ENCODE measurements at places on chromosomes 3 and 15.

DNA sequence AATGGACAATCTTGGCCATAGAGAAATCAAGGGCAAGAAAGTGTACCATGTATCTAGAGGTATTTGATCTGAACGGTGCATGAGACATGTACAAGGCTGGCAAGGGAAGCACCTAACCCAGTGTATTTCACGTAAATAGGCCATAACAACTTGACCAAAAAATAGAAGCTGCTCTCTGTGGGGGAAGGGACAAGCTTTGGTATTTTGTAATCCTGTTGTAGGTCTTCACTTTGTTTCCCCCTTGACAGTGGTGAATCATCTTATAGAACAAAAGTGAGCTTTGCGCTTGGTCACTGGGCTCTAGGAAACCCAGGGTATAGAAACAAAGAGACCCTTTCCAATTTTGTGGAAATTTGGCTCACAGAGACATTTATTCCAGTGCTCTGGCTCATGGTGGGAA is 21.0 kb downstream of the LARS2 start:
- no peak for DNase-seq

DNA sequence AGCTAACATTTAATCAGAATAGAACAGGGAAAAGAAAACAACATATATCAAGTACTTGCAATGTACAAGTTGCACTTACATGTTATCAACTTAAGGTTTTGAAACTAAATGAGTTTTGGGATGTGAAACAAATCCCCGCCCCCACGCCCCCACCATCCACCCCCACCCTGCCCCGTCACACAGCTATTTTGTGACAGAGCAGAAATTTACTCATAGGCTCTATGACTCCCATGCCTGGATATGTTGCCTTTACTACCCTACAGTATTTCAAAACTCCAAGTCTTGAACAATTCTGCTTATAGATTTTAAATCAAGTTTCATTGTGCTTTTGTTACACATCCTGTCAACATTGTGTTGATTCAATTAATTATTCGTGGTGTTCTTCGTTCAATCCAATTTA is 18.1 kb upstream of the IL1RAP start:
- no peak for DNase-seq

DNA sequence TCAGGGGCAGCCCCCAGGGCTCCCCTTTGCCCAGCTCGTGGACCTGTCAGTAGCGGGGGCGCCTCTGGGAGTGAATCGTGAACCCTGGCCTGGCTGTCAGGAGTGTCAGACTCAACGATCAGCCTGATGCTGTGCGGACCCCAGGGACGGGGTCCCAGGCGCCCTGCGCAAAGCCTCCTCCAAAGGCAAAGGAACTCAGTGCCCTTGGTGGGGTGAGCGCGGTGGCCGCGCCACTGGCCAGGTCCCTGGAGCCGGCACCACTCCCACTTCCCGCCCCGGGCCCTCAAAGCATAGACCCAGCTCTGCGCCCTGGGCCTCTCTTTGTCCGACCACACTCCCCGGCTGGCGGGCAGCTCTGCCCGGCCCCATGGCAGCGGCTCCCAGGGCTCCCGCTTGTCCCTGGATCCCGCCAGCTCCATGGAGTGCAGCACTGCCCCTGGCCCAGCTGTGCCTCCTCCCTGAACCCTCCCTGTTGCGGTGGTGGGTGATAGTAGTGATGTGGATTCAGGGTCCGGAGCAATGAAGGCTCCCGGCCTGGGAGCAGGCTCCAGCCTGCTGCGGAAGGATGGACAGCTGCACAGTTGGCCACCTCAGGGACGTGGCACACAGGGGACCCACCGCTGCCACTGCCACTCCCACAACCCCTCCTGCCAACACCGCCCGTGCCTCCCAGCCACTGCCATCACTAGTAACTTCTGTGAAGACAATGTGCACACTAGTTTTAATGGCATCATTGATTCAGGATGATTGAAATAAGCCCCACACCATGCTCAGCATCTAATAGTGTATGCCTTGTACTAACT is 263.8 kb downstream of the ZBBX start:
- no peak for DNase-seq

DNA sequence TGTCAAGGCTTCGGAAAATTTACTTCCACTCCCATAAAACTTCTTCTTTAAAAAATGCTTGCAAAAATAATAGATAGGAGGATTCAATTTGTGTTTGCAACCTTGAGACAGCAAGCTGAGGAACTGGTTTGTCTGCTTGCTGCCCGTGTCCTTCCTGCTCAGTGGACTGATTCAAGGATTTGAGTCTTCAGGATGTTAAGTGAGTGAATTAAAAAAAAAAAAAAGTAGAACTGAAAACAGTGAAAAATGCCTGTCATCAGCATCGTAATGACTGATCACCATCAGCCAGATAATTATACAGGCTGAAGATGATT is 453.7 kb downstream of the FGF12 start:
- DNase-seq = no peak

- DNase-seq = no peak
Measured at GRCh38 chr3:9428411-9428810, 31.0 kb downstream of the SETD5 start.

DNA sequence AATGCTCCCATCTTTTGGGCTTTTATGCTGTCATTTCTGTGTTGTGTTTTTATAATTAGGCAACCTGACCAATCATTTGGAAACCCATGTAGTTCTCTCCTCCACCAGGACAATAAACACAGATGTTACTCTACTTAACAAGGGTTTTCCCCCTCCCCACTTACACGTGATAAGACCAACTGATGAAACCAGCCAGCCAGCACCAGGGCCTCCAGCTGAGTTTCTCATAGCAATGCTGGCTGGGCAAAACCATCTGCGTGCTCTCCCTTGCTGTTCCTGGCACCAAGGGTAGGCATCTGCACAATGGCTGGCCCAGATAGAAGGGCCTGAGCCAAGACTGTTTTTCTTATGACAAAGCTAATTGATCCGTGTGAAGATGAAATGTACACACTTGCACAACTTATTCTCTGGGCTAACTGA is 310.4 kb downstream of the PLCL2 start:
- DNase-seq = peak; percentile 62

DNA sequence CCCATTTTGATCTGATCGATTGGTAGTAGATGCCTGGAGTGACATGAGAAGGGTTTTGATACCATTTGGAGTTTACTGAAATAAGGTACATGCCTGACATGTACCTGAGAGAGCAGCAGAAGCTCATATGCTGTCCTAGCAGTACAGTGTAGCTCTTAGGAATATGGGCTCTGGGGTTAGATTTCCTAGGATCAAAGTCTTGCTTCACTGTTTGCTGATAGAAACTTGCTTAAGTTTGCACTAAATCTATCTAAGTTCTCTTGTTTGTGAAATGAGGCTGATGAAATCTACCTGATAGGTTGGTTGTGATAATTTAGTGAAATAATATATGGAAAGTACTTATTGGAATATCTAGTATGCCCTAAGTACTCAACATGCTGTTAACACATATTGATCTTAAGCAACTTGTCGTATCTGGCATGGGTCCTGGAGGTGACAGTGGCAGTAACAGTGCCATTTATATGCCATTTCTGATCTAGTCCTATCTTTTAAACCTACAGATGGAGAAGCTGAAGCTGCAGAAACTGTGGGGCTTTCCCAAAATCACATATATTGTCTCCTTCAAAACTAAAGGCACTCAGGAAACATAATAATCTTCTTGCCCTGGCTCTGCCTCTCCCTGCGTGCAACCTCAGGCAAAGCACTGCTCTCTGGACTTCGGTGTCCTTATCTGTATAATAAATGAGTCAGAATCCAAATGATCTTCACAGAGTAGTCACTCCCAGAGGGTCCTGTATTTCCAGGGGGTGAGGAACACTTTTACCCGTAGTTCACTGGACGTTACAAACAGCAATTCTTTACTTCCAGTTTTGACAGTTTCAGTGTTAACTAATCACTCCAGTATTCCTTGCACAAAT is 223.6 kb upstream of the SETMAR start:
- no peak for DNase-seq

DNA sequence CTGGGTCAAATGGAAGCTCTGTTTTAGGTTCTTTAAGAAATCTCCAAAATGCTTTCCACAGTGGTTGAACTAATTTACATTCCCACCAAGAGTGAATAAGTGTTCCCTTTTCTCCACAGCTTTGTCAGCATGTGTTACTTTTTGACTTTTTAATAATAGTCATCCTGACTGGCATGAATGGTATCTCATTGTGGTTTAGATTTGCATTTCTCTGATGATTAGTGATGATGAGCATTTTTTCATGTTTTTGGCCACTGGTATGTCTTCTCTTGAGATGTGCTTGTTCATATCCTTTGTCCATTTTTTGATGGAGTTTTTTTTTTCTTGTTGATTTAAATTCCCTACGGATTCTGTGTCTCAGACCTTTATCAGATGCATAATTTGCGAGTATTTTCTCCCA is 745.0 kb upstream of the BCHE start:
- no peak for DNase-seq

GRCh38 chr3:72887705-72888545 is at the start of gene GXYLT2:
GXYLT2 (plus strand) TSS chr3:72888046; CDS start chr3:72888234, 188 bp downstream.
- peak; percentile 47 for DNase-seq

Measured in GM06990 (cell line).